ENCODE measurements at places on chromosomes 7 and 10. TPM values are rescaled to one million over a fixed set of nuclear protein-coding genes. Genes with fewer than 3 reads are reported as not detected.

TAS2R5 gene
- total RNA-seq: 0.90 TPM

TUBB8 gene
- total RNA-seq: 2.4 TPM

PEX1 gene
- 24.1 TPM for total RNA-seq

BAG3 gene
- 16.8 TPM for total RNA-seq

EVX1 gene
- not detected for total RNA-seq

POM121C gene
- 53.8 TPM for total RNA-seq

STEAP2 gene
- total RNA-seq: 17.0 TPM

GPR85 gene
- 0.09 TPM for total RNA-seq

GPR146 gene
- total RNA-seq: 0.92 TPM

CRHR2 gene
- total RNA-seq: 0.09 TPM

GRID1 gene
- 0.37 TPM for total RNA-seq

SCIN gene
- total RNA-seq: 1.2 TPM

PDZD7 gene
- 1.9 TPM for total RNA-seq

MNX1 gene
- 0.46 TPM for total RNA-seq

LIPJ gene
- total RNA-seq: not detected

INSYN2A gene
- 0.13 TPM for total RNA-seq

TMEM273 gene
- 0.27 TPM for total RNA-seq

INTS1 gene
- total RNA-seq: 161 TPM

SLC18A3 gene
- 0.09 TPM for total RNA-seq

ATOH7 gene
- 0.44 TPM for total RNA-seq

HILPDA gene
- 28.3 TPM for total RNA-seq

MBL2 gene
- total RNA-seq: not detected

GLI3 gene
- total RNA-seq: 46.2 TPM

MAT1A gene
- 4.3 TPM for total RNA-seq

ANXA7 gene
- total RNA-seq: 68.2 TPM

HYAL4 gene
- not detected for total RNA-seq

CPXM2 gene
- 4.7 TPM for total RNA-seq

PNLIPRP1 gene
- 0.68 TPM for total RNA-seq
